ENCODE measurements at places on chromosomes 5 and 9.
A peak's percentile ranks its signal among the peaks of the same experiment; 100 is the strongest.

DNA sequence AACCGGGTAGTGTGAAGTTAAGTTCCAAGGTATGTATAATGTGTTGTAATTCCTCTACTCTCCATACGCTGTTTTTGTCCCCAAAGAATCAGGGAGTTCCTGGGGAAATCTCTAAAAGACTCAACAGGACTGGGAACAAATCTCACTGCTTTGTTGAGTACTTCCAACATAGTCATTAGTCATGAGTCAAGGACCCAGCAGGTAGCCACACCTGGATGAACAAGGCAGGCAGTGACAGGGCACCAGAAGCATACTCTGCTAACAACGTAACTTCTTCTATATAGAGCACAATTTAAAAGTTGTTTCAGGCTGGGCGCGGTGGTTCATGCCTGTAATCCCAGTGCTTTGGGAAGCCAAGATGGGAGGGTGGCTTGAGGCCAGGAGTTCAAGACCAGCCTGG lies 126.8 kb downstream of the SLC1A3 start:
- no peak for DNase-seq

GRCh38 chr5:12672141-12672540 lies 767.9 kb upstream of the CTNND2 start:
- DNase-seq: no peak

DNA sequence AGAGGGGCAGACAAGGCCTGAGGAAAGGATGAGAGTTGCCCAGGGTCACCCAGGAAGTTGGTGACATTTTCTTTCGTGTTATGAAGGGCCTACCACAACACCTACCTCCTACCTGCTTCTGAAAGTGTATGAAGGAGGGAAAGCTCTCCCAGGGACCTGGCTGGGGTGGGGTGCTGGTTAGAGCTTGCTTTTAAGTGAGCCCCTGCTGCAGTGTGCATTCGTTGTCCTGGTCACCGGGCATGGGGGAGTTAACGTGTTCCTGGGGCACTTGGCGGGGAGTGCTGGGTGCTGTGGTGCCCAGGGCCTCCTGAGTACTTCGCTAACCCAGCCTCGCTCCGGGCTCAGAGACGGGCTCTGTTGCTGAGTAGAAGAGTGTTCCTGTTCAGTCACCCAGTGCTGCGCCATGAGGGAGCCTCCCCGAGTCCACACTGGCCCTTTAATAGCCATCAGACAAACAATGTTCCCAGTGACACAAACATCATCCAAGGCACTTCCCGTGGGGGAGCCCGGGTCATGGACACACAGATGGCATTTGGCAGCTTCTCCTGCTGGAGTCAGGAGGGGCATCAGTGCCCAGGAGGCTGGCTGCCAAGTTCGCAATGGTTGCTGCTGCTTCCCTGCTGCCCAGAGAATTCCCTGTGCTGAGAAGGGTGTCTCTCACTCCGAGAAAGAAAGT lies 85.7 kb downstream of the AMBP start:
- DNase-seq: no peak

- peak; percentile 69 for DNase-seq
Measured at GRCh38 chr5:9401786-9402472, 143.9 kb downstream of the SEMA5A start.

DNA sequence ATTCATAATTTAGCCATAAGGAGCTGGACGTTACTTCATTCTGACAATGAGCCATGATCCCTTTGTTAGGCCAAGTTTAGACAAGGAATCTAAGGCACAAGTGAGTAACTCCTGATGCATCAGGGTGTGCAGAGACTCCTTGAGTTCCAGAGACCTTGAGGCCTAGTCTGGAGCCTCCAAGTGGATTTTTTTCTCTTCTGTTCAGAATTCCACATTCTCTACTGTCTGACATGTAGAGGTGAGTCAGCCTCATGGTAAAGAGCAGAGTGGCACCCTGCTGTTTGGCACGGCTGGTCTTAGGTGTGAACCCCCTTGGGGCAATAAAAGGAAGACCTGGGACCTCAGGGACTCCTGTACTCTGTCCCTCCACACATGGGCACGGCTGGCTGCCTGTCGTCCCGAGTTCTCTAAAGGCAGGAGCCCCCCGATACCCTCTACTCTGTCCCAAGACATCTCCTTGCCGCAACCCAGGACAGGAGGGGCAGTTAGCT lies 22.0 kb upstream of the TGFBI start:
- DNase-seq: peak; percentile 83

DNA sequence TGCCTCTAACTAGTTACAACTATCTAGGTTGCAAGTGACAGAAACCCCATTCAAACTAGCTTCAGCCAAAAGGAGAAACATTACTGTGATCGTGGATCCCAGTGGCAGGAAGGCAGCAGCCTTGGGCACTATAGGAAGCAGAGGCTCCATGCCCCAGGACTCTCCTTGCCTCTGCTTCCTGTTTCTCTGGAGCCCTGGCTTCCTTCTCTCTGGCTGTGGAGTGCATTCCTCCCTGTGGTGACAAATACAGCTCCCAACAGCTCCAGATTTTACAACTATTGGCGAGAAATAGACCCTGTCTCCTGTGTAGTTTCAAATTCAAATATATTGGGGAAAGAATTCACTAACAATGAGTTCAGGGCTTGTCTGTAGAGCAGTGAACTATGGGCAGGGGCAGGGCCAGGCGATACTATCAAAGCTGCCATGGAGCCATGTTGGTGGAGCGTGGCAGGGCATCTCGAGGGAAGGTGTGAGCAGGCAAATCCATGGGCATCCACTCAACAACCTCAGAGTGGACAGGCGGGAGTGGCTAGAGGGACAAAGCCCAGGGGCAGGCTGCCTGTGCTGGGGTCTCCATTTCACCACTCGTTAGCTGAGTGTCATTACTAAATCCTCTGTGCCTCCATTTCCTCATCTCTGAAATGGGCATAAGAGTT lies 189.5 kb downstream of the ERCC6L2 start:
- no peak for DNase-seq

- no peak for DNase-seq
Measured at GRCh38 chr5:176895831-176896230, 3.3 kb downstream of the HK3 start.

DNA sequence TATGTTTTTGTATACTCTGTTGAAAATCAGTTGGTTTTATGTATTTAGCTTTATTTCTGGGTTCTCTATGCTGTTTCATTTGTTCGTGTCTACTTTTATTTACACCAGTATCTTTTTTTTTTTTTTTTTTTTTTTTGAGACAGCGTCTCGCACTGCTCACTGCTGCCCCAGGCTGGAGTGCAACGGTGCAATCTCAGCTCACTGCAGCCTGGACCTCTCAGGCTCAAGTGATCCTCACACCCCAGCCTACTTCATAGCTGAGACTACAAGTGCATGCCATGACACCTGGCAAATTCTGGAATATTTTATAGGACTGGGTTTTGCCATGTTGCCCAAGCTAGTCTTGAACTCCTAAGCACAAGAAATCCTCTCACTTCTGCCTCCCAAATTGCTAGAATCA lies 869.4 kb upstream of the CDH6 start:
- DNase-seq: no peak

DNA sequence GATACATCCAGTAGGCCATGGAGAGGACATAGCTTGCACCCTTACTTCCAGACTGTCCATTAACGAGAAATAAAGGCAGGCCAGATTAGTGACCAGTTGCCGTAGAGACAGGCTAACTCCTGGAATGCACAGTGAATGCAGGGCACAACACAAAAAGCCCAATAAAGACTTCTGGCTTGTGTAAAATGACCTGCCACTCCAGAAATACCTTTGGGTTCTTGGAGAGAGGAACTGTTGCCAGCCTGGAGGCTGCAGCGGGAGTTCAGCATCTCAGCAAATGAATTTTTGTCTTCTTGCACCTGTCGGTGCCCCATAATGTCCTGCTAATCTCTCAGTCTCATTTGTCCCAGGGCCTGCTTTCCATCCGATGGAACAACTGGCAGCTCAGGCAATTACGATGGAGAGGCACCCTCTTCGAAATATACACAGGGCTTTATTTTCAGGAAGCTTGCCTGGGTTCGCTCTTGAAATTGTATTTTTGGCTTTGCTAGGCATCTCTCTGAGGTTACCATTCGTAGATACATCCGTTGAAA lies 538.8 kb upstream of the ZNF462 start:
- no peak for DNase-seq

- peak; percentile 36 for DNase-seq
Measured at GRCh38 chr9:8337834-8338766, 538.5 kb upstream of the DMAC1 start.

DNA sequence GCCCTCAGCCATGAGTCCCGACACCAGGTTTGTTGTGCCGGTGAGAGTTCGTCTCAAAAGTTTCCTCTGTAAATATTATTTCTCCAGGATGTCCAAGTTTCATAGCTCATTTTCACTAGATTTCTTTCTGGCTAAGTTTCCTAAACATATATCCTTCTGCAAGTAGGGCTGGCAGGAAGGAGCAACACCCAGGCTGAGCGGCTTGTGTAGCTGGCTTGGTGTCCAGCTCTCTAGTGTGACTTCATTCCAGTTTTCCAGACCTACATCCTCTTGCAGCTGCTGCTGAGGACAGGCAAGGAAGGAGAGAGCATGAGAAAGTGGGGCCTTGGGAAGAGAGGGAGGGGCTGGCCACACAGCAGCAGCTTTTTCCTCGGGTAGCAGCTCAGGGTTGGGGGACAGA lies 80.3 kb downstream of the FGF1 start:
- no peak for DNase-seq

DNA sequence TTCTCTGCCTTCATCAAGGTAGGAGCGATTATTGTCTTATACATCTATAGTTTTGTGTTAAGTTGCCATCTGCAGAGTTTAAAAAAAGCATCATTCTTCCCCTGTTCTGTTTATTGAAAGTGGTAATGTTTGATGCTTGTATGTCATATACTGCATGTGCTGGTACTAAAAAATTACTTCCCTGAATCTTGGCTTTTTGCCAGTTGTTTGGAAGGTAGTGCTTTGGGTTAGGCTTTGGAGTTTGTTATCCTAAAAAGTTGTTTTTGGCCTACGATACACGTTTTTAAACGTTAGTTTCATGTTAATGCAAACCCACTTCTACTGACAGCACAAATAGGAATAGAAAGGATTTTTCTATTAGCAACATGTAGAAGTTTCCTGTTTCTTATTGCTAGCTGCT lies 158.3 kb downstream of the GIN1 start:
- no peak for DNase-seq

- DNase-seq: peak; percentile 60
Measured at GRCh38 chr5:67160985-67161384, 35.6 kb downstream of the CD180 start.

DNA sequence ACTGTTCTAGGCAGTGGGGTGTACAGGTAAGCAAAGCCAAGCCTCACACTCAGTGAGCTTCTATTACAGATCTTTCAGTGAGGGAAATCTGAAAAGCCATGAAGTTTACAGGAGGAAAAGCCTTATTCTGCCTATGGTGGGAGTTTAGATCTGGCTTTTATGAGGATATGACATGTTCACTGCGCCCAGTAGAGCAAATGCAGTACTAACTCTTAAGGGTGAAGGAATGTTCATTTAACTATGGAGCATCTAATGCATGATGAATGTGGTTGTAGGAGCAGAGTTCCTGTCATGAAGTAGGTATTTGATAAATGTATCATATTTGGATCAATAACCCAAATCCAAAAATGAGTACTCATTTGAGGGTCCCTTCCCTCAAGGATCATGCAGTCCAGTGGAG lies 230.2 kb upstream of the PAPPA start:
- DNase-seq: no peak

DNA sequence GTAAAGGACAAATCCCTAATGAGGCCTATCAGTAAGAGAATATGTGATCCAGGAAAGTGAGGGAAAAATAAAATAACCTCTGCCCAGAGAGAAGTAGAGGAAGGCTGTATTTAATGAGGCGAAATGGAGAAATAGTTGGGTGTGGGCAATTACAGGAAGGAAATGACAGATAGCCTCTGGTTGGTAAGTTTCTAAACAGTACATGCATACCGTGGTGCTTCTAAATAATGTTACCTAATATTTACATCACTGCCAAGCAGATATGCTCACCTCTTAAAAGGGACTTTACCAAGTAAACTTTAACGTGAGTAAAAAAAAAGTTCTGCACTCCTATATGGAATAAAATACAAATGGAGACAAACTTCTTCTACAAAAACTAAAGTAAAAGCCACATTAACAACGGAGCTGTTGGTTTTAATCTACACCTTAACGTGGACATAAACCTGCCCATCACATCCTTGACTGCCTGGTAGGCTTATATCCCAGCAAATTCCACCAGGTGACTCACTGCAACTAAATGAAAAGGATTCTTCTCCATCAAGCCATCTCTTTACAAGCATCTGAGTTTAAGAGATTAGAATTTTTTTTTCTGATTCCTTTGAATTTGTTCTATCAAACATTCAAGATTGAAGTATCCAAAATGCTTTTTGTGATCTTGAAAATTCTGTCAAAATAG lies 12.4 kb downstream of the NFIL3 start:
- DNase-seq: peak; percentile 67

- no peak for DNase-seq
Measured at GRCh38 chr5:114056185-114056538, 305.7 kb upstream of the KCNN2 start.

DNA sequence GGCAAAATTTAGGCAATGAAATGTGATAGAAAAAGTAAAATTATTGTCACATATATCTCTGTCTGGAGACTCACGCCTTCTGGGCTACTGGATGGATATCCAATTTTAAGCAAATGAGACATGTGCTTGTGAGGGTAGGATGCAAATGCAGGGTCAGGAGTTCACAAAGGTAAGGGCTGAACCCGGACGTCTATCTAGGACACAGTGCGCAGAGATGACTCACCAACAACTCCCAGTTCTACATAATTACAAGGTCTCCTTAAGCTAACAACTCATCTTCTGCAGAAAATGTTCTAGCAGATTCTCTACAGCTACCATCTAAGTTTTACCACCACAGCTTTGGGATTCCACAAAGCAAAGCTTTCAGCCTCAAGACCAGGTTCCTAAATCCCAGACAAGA lies 160.5 kb downstream of the ENTREP1 start:
- DNase-seq: no peak

DNA sequence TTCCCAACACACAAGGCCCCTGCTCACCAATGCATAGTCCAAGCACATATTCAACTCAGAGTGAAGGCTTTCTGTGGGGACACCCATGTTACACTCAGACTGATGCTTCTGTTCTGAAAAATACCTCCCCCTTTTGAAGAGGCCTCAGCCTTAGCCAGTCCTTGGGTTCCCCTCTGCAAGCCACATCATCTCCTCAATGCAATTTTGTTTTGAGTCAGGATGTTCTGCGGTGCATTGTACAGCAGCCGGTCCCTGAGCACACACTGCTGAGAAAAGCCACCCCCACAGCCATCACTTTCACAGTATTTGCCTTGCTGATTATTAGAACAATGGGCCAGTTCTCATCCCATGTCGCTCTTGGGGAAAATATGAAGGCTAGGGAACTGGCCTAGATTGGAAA lies 241.2 kb downstream of the FAM114A2 start:
- DNase-seq: no peak

GRCh38 chr5:179166886-179167841 lies 107.0 kb downstream of the ZNF354C start:
- peak; percentile 81 for DNase-seq

DNA sequence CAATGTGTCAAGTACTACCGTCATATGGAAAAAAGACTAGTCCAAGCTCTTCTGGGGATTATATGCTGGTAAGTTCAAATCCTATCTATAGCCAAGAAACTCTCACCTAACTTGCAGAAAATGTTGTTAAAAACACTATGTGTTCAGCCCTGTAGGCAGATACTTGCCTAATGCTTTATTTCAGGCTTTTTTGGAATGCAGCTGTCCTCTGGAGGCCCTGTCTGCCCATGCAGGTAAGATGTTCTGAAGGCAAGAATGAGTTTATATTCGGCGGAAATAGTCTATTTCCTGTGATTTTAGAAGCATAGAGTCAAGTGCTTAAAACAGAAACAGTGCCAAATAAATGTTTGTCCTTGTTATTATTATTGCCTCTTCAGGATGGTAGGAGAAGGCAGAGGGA lies 34.3 kb upstream of the PPP2R2B start:
- no peak for DNase-seq

- no peak for DNase-seq
Measured at GRCh38 chr9:6905850-6906375, 148.1 kb downstream of the KDM4C start.

All from fibroblast of pulmonary artery (primary cell).